ENCODE measurements at places on chromosomes 2 and 18.

DNA sequence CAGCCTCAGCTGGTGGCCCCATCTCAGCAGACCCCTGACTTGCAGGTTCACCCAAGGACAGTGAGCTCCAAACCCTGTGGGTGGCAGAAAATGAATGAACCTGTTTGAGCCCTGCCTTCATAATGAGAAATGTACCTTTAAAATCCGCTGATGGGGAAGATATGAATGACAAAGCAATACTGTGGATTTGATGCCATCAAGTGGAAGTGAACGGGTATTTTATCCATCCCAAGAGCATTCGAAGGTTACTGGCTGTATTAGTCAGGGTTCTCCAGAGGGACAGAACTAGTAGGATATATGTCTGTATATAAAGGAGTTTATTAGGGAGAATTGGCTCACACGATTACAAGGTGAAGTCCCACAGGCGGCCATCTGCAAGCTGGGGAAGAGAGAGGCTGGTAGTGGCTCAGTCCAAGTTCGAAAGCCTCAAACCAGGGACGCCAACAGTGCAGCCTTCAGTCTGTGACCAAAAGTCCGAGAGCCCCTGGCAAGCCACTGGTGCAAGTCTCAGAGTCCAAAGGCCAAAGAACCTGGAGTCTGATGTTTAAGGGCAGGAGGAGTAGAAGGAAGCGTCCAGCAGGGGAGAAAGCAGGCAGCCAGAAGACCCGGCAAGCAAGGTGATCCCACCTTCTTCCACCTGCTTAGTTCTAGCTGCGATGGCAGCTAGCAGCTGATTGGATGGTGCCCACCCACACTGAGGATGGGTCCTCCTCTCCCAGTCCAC, 32.1 kb downstream of the TOGARAM2 start:
- no peak for DNase-seq

GRCh38 chr18:51824746-51825145, 515.3 kb upstream of the DCC start:
- DNase-seq = no peak

DNA sequence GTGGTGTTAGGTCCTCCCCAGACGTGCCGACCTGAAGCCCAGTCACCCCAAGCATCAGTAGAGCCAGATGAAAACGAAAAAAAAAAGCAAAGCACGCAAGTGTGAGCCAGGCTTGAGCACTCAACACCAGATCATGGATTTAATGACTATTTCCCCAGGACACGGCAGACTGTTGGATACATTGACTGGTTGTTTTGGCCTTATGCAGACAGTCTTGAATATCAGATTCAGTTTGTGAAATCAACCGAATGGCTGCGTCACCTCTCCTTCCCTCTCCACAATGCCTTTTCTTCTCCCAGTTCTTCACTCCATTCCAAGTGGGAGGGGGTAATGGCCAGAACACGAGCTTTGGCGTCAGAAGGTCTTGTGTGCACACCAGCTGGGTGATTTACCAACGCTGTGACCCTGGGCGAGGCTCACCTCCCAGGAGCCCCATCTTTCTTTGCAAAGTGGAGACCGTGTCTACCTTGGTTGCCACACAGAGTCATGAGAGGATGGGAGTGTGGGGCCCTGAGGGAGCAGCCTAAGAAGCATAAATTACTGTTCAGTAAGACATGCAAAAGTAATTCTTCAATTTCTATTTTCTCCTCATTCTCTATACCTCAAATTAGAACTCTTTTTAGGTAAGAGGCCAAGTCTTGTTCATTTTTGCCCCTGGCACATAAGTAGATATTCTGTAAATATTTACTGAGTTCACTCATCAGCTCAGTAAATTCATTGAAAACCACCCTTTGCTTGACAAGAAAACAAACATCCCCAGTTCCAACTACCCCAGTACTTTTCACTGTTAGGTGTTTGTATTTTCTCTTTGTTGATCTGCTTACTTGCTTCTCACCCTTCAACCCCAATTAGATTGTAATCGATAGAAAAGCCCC, 181.1 kb upstream of the COPS8 start:
- DNase-seq = no peak

- no peak for DNase-seq
These were observed 49.3 kb downstream of the NRP2 start for GRCh38 chr2:205731583-205731981.

DNA sequence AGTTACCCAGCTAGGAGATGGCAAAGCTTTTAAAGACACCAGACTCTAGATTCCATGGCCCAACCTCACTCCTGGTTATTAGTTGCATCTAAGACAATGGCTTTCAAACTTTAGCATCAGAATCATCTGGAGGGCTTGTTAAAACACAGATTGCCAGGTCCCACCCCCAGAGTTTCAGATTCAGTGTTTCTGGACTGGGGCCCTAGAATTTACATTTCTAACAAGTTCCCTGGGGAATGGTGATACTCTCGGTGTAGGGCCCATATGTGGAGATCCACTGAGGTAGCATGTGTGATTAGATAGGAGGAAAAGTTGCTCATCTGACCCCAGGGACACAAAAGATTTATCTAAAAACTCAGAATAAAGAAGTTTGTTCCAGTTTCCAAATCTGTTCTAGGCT, 14.5 kb upstream of the TTR start:
- no peak for DNase-seq
